ENCODE measurements at places on chromosomes 12 and 14.

- no peak for DNase-seq
These were observed 39.1 kb upstream of the DHRS7 start for GRCh38 chr14:60204104-60204842.

GRCh38 chr14:74085828-74086227 is 1.1 kb downstream of the LIN52 start:
- no peak for DNase-seq

GRCh38 chr12:103634732-103635131 is 47.7 kb downstream of the STAB2 start:
- DNase-seq = no peak

DNA sequence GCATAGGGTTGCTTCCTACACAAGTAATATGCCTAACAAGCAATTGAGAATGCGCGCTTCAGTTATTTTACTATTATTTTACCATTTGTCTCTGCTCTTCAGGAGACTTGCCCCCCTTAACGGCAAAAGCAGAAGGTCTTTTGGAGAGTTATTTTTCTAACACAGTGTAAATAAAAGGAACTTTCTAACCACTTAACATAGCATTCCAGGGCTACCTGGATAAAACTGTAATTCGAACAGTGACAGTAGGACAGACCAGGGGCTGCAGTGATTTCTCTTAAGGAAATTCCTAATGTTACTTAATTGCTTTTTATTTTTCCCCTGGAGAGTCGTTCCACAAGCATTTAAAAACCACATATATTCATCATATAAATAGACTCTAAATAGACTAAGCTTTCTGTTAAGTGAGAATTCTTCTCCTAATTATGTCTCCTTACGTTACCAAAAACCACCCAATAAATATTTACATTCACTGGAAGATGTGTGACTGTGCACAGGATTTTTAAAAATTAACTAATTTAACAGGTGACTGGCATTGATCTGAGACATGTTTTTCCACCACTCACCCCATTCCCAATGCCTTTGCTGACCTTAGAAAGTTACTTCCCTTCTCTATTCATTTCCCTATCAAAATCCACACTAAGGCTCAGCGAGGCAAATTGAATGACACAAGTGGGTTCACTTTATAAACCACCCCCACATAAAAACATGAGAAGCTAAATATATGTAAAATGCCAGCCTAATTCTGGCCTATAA is 72.4 kb downstream of the RNF34 start:
- no peak for DNase-seq

- no peak for DNase-seq
These were observed 104.5 kb downstream of the PRKAB1 start for GRCh38 chr12:119772431-119772830.

Measured in NCI-H510A (cell line).